ENCODE measurements at places on chromosomes 6 and 20.

DNA sequence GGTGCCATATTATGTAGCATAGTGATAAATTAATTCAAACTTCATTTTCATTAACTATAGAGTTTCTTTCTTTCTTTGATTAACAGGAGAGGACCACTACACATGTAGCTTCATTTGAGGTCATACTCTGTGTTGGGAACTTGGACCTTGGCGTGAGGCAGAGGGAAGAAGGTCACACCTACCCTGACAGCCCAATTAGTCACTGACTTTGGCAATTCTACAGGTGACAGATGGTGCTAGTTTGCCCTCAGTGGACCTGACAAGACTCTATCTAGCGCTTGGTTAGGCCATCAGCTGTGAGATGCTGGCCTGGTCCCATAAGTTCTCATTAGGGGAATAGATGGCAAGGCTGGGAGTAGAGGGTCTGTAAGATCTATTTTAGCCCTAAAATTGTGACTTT lies 14.2 kb downstream of the SLX4IP start:
- DNase-seq: no peak

- no peak for DNase-seq
These were observed 837.1 kb downstream of the EPHA7 start for GRCh38 chr6:92582211-92582610.

- DNase-seq: no peak
These were observed 387.3 kb downstream of the CDKAL1 start for GRCh38 chr6:20921578-20921977.

GRCh38 chr6:121330516-121330915 lies 3.8 kb downstream of the TBC1D32 start:
- no peak for DNase-seq

GRCh38 chr6:36592221-36592655 lies 1.9 kb upstream of the SRSF3 start:
- DNase-seq: no peak

GRCh38 chr6:18330548-18331081 lies 56.5 kb upstream of the RNF144B start:
- no peak for DNase-seq

- no peak for DNase-seq
These were observed 73.5 kb downstream of the SOX4 start for GRCh38 chr6:21666853-21667681.

DNA sequence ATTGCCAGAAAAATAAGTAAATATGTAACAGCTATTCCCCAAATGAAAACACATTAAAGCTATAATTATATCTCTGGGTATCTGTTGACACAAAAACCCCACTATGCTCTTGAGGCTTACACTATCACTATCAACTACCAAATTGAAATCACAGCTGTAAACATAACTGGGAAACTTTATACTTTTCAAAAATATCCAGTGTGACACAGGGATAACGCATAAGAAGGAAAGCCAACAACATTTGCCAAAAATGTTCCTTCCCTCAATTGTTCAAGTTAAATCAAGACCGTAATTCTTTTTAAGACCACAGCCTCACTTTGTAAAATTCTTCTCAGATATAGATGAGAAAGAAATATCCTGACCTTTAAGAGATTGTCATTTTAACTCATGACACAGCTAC lies 3.1 kb downstream of the ZHX3 start:
- DNase-seq: no peak

- no peak for DNase-seq
These were observed 52.1 kb downstream of the AIG1 start for GRCh38 chr6:143112837-143113236.

- no peak for DNase-seq
These were observed 132.4 kb downstream of the EYA2 start for GRCh38 chr20:47027042-47027441.

- DNase-seq: no peak
These were observed 176.5 kb downstream of the PHACTR1 start for GRCh38 chr6:12893036-12893435.

DNA sequence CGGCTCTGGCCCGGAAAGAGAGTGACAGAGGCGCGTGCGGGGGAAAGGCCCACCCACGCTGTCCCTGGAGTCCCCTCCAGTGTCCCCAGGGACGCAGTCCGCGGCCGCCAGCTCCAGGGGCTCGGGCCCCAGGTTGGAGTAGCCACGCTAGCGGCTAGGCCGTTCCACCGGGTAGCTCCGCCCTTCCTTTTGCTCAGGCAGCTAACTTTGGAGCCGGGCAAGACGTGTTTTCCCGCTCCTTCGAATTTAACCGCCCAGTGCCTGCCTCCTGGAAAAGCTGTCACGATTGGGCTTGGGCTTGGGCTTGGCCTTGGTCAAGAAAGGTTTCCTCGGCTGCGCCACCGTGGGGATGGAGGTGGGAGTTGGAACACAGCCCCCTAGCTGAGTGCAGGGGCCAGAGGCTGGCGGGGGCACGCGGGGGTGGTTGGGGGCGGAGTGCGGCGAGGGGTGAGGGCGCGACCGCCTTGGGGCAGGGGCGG lies 4.7 kb downstream of the LINC00237 start:
- DNase-seq: no peak

- no peak for DNase-seq
These were observed 25.2 kb downstream of the GPX6 start for GRCh38 chr6:28490205-28490890.

GRCh38 chr6:82076916-82077315 lies 170.6 kb downstream of the IBTK start:
- peak; percentile 9 for DNase-seq

DNA sequence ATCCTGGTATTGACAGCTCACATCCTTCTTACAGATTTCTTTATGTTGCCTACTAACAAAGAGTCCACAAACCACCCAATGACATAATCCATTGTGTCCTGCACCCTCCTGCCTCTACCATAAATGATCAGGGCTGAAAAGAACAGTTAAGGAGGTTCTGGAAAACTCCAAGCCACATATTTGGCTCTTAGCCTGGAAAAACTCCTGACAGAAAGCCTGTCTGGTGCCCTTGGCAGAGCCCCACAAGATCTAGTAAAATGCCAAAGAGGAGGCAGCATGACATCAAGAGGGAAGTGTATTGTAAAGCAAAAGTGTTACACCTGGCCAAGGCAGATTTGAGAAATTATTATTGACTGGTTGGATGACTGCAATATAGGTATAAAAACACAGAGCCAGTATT lies 126.4 kb upstream of the VGLL2 start:
- no peak for DNase-seq

DNA sequence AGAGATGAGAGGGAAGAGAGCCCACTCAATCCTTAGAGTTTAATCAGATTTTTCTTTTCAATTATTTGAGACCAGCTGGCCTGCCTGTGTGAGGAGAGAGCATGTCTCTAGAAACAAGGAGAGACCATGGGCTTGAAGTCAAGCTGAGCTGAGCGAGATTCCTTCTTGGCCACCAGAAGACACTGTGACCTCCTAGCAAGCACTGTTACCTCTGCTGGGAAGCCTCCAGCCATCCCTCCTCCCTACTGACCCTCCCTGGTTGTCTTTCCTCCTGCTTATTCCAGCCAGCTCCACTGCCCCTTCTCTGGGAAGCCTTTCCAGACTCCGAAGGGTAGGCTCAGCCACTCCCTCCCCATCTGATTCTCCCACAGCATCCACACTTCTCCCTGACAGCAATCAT lies 110.0 kb downstream of the SCML4 start:
- no peak for DNase-seq

GRCh38 chr6:163720005-163720404 lies 305.5 kb downstream of the QKI start:
- no peak for DNase-seq

- DNase-seq: no peak
These were observed 65.3 kb upstream of the JAG1 start for GRCh38 chr20:10739134-10739533.

DNA sequence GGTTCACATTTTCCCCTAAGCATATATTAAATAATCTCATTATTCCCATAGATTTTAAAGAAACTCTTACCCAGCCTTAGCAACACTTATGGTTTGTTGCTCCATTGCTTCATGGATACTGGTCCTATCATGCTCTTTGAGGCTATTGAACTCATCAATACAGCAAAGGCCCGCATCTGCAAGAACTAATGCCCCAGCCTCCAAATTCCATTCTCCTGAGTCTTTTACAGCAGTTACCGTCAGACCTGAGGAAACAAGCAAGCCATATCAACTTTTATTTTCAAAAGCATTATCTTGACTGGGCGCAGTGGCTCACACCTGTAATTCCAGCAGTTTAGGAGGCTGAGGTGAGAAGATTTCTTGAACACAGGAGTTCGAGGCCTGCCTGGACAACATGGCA lies 37.7 kb upstream of the ASF1A start:
- peak; percentile 5 for DNase-seq

GRCh38 chr20:43843096-43843964 lies 71.3 kb upstream of the TOX2 start:
- DNase-seq: peak; percentile 94

DNA sequence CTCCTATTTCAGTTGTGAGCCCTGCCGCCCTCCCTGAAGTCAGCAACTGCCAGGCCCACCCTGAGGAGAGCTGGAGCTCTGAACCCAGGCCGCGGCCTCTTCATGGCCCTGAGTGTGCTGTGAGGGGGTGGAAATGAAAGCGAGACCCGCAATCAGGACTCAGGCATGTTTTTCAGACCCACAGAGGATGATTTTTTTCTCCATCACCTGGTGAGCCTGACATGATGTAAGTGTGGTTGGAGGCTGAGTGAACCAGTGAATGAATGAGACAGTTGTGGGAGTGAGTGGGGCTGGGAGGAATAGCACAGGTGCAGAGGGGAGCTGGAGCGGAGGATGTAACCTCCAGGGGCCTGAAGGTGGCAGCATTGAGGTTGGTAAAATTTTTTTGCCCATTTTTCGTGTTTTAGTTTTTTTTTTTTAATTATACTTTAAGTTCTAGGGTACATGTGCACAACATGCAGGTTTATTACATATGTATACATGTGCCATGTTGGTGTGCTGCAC lies 18.3 kb downstream of the RAET1L start:
- peak; percentile 21 for DNase-seq

- DNase-seq: no peak
These were observed 855.6 kb downstream of the C6orf118 start for GRCh38 chr6:164453835-164454234.

DNA sequence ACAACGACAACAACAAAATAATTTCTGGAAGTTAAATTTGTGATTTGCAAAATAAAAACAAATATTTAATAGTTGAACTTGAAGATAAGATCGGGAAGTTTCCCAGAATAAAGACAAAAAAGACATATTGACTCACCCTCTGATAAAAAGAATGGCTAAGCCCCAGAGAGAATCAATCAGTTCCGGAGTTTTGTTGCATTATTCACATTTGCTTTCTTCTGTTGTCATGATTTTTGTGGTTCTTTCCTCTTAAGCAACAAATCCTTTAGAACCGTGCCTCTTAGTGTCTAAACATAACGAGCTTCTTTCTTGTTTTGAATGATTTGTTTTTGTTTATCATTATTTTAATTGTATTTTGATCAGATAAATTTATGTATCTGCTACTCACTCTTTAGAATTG lies 337.7 kb upstream of the PRND start:
- DNase-seq: no peak

DNA sequence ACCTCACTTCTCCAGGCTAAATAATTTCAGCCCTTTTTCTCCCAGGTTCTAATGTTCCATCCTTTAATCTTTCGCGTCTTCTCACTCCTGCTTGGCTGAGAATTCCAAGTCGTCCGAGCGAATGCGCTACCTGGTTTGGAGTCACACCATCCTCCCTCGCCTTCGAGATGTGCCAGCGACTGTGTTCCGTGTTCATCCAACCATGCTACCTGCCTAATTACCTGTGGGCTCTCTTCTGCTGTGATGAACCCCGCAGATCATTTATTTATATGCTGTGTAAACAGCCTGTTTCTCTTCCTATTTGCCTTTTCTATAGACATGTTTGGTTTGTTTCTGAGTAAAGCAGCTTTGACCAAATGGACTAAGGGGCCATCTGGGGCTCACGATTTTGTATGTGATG lies 83.5 kb upstream of the TMEM181 start:
- no peak for DNase-seq

DNA sequence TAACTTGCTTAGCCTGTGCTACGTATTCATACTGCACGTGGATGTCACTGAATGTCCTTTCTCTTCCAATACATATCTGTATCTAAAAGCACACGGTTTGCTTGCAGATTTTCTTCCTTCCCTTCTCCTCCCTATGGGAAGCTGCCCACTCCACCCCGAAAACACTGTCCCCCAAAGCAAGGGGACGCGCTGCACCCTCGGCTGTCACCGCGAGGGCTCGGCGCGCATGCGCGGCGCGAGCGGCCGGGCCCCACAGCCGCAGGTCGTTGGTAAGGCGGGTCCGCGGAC lies 659 bp downstream of the TMX4 start:
- DNase-seq: peak; percentile 65

DNA sequence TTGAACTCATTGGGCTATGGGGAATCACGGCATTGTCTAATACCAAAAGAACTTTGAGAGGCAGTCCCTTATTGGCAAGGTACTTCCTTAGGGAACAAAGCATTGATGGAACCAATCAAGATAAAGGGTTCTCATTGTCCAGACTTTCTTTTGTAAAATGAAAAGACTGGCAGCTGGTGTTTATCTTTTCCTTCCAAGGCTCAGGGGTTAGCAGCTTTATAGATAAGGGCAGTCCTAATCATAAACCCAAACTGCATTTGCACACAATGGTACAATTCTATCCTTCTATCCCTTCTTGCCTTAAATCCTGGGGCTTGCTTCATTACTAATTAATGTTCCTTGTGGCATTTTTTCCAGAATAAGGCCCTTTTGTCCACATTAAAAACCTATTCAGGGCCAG lies 28.6 kb downstream of the CDK19 start:
- DNase-seq: no peak

DNA sequence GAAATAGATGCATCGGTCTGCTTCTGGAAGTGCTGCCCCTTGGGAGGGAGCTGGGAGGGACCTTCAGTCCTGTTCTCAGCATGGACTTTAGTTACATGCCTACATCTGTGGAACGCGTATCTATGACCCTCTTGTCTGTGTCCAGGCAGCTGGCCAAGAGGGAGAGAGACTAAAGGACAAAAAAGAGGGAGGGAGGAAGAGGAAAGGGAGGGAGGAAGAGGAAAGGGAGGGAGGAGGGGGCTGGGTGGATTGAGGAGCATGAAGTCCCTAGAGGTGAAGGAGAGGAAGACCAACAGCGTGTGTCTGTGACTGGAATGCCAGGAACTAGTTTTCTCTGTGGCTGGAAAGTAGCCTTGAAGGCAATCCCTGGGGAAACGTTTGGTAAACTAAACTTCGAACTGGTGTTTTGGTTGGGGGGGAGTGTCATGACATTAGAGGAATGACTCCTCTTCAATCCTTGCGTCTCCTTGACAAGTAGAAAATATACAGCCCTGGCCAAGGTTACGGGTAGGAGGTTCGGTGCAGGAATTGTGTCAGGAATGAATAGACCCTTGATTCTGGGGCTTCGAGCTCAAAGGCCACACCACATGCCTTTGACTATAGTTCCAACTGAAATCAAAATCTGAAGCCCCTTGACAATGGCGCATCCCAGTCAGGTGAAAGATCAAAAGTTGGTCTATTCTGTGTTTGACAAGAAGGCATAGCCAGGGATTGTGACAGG lies 52.0 kb upstream of the PLEKHG1 start:
- no peak for DNase-seq
